T-helper 1 cell (primary cell): ENCODE measurements at places on chromosomes 4 and X.

- DNase-seq = no peak
Observed at GRCh38 chrX:87006561-87006960, 511.0 kb upstream of the KLHL4 start.

GRCh38 chr4:151325111-151325948 is at the start of gene SH3D19:
SH3D19 (minus strand) TSS chr4:151325605; CDS start chr4:151325352, 253 bp downstream.
- no peak for DNase-seq

- peak; percentile 11 for DNase-seq
Observed at GRCh38 chr4:80913381-80913780, 117.1 kb upstream of the BMP3 start.

GRCh38 chr4:68954126-68954525 is 2.5 kb upstream of the UGT2A3 start:
- DNase-seq = no peak

DNA sequence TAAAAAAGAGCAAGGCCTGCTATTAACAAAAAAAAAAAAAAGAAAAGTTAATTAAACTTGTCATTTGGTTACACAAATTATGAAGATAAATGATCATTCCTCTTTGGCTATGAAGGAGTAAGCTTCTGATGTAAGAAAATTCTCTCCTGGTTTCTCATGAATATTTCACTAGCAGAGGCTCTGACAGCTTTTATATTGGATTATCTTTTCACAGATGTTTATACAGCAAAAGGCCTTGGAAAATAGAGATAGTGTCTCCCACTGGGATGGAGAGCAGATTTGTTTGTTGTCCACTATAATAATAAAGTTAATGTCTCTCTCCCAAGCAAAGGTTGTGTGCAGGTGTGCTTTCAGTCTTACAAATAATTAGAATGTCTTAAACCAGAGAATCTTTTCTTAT is 40.7 kb upstream of the PDGFC start:
- DNase-seq = no peak

DNA sequence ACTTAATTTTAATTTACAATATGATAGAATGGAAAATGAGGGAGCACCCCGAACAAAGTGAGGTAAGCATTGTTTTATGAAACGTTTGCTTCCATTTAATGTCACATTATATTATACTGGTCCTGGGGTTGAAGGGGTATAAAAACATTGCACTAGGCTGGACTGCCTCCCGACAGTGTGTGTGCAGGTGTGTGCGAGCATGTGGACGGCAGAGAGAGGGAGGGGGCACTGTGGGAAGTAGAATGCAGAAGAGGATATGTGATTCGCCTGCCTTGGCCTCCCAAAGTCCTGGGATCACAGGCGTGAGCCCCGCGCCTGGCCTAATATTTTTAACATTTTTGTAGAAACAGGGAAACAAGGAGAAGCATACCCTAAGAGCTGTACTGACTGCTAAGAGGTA is 36.0 kb downstream of the IRF2 start:
- DNase-seq = no peak

GRCh38 chr4:183241721-183242151 is 78.3 kb downstream of the CLDN22 start:
- no peak for DNase-seq

DNA sequence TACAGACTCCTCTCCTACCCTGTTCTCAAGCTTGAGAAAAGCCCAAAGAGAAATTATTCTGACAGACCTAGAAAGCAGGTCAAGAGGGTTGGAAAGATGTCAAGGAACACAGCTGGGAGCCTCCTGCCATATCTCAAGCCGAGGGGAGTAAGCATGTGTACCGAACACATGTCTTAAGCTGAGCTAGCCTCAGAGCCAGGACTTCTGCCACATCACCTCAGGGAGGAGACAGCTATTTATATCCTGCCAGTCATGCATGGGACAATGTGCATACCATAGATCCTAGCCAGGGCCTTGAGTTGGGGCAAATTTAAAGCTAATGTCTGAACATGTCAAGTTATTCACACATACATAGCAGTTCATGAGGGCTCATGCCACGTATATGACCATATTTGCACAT is 11.8 kb downstream of the TMEM31 start:
- no peak for DNase-seq

- DNase-seq = no peak
Observed at GRCh38 chr4:165877286-165877685, 4.2 kb downstream of the TLL1 start.

- DNase-seq = no peak
Observed at GRCh38 chrX:107563824-107564223, 64.5 kb upstream of the PRPS1 start.

- DNase-seq = no peak
Observed at GRCh38 chrX:96889726-96890125, 6.0 kb downstream of the RPA4 start.

- DNase-seq = no peak
Observed at GRCh38 chrX:1599791-1600405, 8.5 kb downstream of the AKAP17A start.

DNA sequence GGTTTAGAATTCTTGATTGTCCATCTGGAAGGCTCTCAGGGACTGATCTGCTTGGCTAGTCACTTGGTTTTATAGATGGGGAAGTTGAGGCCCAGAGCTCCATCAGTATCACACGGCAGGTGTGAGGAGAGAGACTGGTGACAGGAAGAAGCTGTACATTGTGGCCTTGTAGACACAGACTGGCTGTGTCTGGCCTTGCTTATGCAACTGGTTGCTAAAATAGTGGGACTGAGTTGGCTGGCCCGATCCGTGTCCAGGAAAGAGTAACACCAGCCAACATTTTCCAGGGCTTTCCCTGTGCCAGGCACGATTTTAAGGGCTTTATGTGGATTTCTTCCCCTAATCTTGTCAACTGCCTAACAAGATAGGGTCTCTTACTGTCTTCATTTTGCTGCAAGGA is 2.8 kb downstream of the TBC1D14 start:
- no peak for DNase-seq
